ENCODE measurements at places on chromosomes 12 and 14. TPM values are rescaled to one million over a fixed set of nuclear protein-coding genes. Genes with fewer than 3 reads are reported as not detected.

Gene MSI1
- total RNA-seq, result not detected

Gene ANO6
- total RNA-seq, result 7.4 TPM

Gene OR4E1
- not detected for total RNA-seq

Gene DEGS2
- total RNA-seq, result 0.60 TPM

Gene FGF23
- not detected for total RNA-seq

Gene HRK
- not detected for total RNA-seq

Gene PMCH
- total RNA-seq, result not detected

Gene SPRYD4
- total RNA-seq, result 6.8 TPM

Gene OASL
- total RNA-seq, result 34.5 TPM

Gene TMTC1
- not detected for total RNA-seq

Gene TMEM253
- not detected for total RNA-seq
